ENCODE measurements at places on chromosomes 16 and 17.

GRCh38 chr16:57310801-57311200 lies 26.3 kb upstream of the PLLP start:
- no peak for DNase-seq

DNA sequence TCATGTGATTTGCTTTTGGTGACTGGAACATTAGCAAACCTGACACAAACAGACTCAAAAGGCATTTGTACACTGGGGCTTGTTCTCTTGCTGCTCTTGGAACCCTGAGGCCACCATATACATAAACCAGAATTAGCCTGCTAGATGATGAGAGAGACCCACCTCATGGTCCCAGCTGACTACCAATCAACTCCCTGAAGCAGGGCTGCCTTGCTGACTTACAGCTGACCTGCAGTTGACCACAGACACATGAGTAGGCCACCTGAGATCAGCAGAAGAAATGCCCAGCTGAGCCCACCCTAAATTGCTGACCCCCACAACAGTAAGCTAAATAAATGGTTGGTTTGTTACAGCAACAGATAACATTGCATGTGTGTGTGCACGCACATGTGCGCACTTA lies 28.7 kb downstream of the BRIP1 start:
- no peak for DNase-seq

GRCh38 chr17:12107905-12108304 lies 87.2 kb downstream of the MAP2K4 start:
- DNase-seq, result no peak

DNA sequence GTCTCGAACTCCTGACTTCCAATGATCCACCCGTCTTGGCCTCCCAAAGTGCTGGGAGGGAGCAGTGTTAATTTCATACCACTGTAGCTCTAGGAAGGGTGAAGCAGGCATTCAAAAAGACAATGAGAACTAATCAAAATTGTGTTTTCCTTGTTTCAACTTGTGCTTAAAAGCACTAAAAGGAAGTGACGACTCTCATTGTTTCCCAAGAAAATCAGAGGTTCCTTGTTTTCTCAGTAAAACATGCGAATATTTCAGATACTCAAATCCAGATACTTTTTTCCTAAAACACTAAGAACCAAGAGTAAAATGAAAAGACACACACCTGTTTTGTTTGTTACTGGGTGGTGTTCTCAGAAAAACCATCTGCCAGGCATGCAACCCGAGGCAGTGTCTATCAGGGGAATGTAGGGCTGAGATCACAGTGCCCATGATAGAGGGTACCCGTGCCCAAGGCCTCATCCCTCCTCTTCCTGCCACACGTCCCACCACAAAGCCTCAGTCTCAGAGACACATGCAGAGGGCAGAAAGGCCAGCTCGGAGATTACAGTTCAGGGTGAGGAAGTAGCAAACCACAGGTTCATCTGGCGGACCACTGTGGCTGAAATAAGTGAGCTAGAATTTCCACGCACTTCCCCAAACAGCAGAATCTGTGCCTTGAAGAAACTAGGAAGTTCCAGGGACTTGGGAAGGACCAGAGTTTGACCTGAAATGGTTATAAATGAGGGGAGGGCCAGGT lies 33.7 kb downstream of the GINS3 start:
- peak; percentile 9 for DNase-seq

GRCh38 chr16:630249-630814 lies 453 bp upstream of the WFIKKN1 start:
- no peak for DNase-seq

DNA sequence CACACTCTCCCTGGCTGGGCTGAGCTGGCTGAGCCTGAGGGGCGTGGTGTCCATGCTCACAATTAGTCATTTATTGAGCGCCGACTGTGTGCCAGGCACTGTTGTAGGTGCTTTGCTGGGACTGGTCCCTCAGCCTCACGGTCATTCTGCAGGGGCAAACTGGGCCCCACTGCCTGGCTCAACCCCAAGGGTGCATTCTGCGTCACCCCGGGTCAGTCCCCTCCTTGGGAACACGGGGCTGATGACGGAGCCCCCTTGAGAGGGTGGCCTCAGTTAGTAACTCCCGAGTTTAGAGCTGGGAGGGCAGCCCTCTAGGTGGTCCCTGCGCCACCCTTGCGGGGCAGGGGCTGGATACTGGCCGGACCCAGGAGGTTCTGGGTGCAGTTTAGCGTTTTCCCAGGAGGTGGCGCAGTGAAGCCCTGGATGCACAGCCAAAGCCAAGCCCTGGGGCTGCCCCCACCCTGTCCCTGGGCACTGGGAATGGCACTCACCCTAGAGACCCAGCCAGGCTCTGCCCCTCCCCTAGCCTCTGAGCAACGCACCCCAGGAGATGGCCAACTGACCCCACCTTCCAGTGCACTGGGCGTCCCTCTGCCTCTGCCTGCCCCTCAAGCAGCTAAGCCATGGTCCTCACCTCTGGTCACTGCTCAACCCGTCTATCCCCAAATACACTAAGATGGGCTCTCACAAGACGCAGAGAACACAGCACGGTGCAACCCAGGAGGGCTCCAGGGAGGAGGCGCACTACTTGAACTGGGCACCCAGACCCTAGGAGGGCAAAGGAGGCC lies 243.2 kb upstream of the GSE1 start:
- peak; percentile 72 for DNase-seq

GRCh38 chr17:66951605-66951953 lies 12.9 kb upstream of the CACNG4 start:
- DNase-seq, result no peak

DNA sequence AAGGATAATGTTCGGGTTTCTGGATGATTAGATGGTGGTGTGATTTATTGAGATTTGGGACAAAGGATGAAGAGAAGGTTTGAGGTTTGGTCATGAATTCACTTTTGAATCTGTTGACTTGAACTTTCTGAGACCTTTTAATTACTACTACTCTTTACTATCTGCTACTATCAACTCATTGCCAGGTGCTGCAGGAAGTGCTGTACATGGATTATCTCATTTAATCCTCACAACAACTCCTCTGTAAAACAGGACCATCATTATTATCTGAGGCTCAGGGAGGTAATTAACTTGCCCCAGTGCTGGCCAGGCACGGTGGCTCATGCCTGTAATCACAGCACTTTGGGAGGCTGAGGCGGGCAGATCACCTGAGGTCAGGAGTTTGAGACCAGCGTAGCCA lies 2.9 kb upstream of the ANKRD40 start:
- no peak for DNase-seq

DNA sequence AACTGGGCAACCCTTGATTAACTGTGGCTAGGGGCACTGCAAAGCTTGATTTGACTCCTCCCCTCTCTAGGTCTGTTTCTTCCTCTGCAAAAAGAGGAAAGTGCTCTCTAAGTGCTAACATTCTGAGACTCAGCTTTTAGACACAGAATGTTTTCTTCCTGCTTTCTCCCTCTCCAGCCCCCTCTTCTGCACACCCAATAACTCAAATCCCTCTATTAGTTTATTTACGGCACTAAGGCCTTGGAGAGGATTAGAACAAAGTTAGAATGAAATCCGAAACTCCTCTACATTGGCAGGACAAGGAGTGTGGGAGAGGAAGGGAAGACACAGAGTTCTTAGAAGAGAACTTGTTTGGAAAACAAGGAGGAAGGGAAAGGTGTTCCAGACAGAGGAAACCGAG lies 3.3 kb upstream of the SBK1 start:
- DNase-seq, result no peak

DNA sequence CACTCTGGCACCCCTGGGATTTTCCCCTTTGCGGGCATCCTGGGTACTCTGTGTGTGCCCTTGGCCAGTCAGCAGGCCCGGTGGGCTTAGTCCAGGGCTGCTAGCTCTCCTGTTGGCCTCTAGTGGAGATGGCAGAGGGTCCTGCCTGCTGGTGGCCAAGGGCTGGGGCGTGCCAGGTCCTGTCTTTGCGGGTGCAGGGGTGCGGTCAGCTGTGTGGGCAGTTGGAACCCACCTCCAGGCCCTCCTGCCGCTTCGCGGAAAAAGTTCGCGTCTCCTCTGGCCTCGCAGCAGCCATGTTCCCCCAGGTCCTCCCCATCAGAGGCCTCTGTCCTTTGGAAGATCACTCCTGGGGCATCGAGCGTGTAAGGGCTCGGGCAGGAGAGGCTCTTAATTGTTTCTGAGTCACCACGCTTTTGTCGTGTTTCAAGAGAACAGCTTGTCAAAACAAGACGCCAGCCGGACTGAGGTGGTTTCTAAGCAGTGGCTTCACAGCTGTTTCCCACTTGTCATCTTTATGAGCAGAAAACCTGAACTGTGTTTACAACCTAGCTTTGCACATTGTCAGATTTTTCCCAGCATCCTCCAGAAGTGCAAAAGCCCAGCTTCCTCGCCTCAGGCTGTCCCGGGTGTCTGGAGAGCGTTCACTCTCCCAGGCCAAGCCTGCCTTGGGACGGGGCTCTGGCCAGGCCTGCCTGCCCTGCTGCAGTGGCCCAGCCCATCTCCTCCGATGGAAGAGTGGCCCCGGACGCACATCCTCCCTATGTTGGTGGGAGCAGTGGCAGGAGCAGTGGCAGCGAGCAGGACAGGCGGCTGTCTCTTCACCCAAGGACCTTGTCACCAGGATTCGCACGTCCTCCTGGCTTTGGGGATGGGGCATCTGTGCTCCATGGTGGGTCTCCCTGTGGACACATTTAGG lies 5.0 kb upstream of the DNASE1L2 start:
- no peak for DNase-seq

DNA sequence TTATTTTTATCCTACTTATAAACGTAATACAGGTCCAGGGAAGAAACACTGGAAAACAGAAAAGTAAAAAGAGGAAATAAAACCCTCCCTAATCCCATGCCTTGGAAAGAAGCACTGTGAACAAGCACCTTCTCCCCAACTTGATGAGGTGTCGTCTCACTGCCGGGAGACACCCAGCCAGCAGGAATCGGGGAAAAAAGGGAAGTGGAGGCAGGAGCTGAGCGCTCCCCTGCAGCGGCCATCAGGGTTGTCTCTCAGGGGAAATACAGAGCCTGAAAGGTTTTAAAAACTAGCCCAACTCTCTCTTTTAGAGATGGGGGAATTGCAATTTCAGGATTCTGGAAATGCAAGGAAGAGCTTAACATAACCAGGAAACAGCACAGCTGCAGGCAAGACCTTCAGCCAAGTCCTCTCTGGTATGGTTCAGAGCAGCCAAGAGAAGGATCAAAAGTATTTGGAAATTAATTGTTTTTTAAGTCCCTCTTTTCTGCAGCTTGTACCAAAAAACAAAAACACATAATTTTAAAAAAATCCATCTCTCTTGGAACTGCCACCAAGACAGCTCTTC lies 96.3 kb upstream of the RCVRN start:
- DNase-seq, result no peak

DNA sequence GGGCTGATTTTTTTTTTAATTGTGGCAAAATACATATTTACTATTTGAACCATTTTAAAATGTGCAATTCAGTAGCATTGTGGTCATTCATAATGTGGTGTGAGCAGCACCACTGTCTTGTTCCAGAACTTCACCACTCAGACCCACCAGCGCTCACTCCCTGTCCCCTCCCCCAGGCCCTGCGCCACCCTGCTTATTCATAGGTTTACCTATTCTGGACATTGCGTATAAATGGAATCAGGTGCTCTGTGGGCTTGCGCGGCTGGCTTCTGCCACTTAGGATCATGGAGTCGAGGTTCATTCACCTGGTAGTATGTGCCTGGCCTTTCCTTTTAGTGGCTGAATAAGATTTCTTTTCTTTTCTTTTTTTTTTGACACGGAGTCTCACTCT lies 59.4 kb downstream of the NT5M start:
- DNase-seq, result no peak

- no peak for DNase-seq
Observed at GRCh38 chr17:37546302-37546701, 56.6 kb downstream of the DUSP14 start.

GRCh38 chr16:30382111-30382881 lies at the start of gene SEPTIN1:
Gene SEPTIN1, minus strand, starts transcription at chr16:30382561. Its CDS starts 19 bp downstream, at chr16:30382542.
- peak; percentile 85 for DNase-seq

DNA sequence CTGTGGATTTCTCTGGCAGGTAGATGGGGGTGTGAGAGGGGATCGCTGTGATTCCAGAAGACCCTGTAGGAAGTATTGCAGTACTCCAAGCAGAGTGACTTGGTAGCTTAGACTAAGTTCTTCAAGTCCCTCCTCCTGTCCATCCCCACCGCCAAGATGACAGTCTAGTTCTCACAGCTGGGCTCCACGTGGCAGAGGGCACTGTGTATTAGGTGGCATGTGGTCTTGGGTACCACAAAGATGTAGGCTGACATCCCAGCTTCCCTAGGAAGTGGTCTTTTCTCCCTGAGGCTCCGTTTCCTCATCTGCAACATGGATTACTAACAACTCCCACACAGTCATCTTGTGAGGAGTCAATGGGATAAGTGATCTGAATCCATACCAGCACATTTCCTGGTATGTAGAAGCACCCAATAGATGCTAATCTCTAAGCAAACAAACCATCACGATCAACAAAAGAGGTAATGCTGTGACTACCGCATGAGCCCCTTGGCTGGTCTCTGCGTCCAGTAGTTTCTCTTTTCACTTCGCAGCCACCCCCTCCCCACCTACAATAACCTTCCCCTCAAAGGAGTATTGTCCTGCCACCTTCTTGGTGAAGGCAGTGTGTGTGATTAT lies 349.1 kb upstream of the EEF2KMT start:
- no peak for DNase-seq

- DNase-seq, result no peak
Observed at GRCh38 chr16:28062261-28062846, 1.2 kb downstream of the GSG1L start.

DNA sequence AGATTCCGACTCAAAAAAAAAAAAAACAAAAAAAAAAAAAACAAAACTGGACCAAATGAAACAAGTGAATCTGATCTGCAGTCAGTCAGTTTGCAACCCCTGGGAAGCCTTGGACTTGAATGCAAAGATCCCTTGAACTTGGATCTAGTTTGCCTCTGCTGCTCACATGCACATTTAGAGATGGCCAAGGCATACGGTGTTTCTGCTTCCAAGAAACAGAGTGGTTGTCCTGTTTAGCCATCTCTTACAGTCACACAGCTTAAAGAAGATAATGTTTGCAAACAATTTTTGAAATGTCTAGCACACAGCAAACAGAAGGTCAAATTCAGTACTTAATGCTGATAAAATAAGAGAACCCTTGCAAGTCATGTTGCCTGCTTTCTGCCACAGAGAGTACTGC lies 4.5 kb downstream of the NDE1 start:
- no peak for DNase-seq

DNA sequence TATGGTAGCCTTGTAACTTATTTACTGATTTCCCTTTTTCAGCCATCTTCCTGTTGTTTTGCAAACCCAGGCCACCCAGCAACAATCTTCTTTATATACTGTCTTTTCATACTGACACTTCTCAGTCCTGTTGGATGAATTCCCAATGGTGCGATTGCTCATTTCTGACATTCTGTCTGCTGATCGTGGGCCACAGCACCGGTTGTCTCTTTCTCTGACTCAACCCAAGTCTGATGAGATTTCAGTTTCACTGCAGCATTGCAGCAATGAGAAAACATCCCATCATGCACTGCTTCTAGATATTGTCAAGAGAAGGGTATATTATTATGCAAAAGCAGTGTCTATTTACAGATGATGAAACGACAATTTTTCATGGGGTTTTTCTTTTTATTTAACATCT lies 349.2 kb upstream of the HSBP1 start:
- DNase-seq, result no peak

GRCh38 chr17:59437791-59438281 lies 106.4 kb downstream of the YPEL2 start:
- no peak for DNase-seq
